ENCODE measurements at places on chromosomes 6 and 20.
A peak's percentile ranks its signal among the peaks of the same experiment; 100 is the strongest.

DNA sequence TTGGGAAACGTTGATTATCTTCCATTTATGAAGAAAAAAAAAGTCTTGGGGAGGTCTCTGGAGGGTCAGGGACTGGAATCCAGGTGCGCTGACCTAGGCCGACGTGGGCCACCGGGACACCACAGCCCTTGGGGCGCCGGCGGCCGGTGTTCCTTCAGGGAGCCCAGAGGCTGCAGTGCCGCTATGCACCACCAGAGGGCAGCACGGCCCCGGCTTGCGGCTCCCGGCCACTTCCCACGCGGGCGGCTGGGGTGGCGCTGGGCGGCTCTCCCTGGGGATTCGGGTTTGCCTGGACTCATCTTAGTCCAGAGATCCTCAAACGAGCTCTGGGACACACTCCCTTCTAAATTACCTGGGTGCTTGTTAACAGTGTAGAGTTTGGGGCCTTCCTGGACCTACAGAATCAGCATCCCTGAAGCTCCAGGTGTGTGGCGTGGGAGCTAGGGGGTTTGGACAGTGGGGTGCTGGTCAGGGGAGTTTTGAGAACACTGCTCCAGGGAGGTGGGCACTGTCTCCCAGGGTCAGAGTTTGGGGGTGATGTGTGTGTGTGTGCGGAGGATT, 23.0 kb upstream of the GTSF1L start:
- peak; percentile 30 for DNase-seq

- DNase-seq = no peak
Observed at GRCh38 chr6:170533792-170534191, 19.3 kb downstream of the PSMB1 start.

DNA sequence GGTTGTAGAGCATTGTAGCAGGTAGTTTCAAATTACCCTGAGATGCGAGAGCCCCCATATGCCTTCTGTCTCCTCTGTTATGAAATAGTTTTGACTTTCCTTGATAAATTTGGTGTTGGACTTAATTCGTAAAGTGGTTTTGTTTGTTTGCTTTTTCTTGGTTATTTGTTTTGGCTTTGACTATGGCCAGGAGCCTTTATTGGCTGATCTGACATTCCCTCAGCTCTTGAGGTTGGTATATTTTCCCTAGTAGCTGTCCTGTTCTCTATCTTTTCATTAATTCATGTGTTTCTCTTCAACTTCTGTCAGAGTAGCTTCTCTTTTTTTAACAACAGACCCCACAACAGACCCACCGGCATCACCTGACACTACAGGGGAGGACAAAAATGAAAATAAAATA, 457.4 kb upstream of the MANEA start:
- DNase-seq = no peak

GRCh38 chr6:136769124-136769523, 23.2 kb downstream of the MAP3K5 start:
- no peak for DNase-seq

DNA sequence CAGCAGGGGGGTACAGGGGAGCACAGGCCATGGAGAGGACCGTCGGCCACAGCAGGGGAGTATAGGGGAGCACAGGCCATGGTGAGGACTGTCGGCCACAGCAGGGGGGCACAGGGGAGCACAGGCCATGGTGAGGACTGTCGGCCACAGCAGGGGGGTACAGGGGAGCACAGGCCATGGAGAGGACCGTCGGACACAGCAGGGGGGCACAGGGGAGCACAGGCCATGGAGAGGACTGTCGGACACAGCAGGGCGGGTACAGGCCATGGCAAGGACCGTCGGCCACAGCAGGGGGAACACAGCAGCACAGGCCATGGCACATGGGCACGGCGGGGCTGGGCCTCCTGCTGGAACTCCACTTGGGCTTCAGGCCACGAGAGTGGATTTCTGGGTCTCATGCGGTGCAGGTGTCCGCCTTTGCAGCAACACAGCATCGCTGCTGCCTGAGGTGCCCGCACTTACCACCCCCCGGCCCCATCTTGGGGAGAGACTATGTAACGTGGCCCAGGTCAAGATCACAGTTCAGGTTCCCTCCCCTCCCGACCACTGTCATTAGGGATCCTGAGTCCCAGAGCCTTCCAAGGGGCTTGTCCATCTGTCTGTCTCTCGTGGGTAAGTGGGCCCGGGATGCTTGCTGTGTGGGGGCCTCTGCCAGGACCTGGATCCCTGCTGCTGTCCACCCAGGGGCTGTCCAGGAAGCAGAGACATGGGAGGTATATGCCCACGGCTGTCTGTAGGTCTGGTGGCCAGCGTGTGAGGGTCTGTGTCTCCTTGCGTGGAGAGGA, 2.5 kb downstream of the NPBWR2 start:
- no peak for DNase-seq

GRCh38 chr6:150601439-150601838, 1.8 kb downstream of the PLEKHG1 start:
- no peak for DNase-seq

- no peak for DNase-seq
Observed at GRCh38 chr6:1774226-1774915, 164.7 kb downstream of the FOXC1 start.

DNA sequence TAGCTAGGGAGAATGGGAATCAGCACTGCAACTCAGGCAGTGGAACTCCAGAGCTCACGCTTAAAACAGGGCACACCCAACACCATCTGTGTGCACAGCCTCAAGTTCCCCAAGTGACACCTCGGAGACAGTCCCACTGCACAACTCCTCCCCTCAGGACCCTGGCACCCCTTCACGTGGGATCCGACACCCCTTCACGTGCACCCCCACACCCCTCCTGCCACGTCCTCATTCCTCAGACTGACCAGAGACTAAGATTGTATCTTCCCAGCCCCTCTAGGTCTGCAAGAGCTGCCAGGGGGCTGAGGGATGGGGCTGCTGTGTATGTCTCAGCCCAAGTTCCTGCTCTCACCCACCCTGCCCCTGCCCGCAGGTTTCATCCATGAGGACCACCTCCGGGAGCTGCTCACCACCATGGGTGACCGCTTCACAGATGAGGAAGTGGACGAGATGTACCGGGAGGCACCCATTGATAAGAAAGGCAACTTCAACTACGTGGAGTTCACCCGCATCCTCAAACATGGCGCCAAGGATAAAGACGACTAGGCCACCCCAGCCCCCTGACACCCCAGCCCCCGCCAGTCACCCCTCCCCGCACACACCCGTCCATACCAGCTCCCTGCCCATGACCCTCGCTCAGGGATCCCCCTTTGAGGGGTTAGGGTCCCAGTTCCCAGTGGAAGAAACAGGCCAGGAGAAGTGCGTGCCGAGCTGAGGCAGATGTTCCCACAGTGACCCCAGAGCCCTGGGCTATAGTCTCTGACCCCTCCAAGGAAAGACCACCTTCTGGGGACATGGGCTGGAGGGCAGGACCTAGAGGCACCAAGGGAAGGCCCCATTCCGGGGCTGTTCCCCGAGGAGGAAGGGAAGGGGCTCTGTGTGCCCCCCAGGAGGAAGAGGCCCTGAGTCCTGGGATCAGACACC, 7.6 kb downstream of the MYL9 start:
- DNase-seq = no peak

GRCh38 chr6:33014841-33015634, 5.6 kb upstream of the HLA-DOA start:
- peak; percentile 92 for DNase-seq

DNA sequence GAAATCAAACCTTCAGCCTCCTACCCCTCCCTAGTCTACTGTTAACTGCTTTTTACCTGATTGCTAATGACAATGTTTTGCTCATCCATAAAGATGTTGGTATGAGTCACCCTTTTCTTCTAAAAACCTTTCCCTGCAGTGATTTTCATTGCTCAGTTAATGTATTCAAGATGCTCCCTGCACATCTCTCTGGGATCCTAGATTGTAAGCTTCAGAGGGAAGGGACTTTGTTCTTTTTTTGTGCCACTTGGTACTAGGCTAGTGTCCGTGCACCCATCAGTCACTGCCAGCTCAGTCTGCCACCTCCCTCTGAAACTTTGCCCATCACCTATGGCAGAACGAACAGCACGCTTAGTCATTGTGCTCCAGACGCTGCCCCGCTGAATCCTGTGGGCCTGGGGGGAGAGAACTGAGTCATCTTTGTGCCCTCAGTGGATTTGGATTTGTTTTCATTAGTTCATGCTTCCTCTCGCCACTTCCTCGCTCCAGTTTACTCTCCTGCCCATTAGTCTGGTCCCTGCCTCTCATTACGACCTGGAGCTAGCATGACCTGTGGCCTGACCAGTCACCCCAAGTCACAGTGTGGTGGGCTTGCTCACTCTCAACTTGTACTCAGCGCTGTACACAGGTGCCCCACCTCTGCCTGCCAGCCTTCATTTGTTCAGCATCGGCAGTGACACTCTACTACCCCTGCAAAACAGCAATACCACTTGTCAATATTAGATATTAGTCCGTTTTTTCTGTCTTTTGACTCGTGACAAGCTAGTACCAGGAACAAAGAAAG, 78.0 kb upstream of the TMEM181 start:
- DNase-seq = no peak

GRCh38 chr6:10210052-10210451, 204.8 kb downstream of the TFAP2A start:
- no peak for DNase-seq

Measured in AML-193 (cell line).